NCI-H2171 treated with DMSO at 0.1 percent for 48 hours (cell line): ENCODE measurements at places on chromosomes 13 and 19.
A peak's percentile ranks its signal among the peaks of the same experiment; 100 is the strongest.

DNA sequence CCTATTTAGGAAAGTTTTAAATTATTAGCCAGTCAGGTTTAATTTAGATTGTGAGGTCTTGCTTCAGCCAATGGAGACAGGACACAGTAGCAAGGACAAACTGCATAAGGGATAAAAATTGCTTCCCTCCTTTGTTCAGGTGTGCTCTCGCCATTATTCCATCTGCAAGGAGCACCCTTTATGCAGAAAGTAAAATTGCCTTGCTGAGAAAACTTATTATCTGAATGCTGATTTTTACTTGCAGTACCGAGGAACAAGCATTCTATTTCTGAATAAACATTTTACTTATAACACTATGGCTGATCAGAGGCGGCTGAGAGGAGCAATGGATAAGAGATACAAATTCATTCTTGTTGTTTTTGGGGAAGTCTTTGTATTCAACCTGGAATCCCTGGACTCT, 8.0 kb downstream of the CYP4F22 start:
- DNase-seq = no peak

- DNase-seq = no peak
Observed at GRCh38 chr13:53126841-53127245, 98.2 kb downstream of the OLFM4 start.

- DNase-seq = no peak
Observed at GRCh38 chr13:42066542-42066941, 18.1 kb downstream of the DGKH start.

GRCh38 chr13:72122661-72123255, 255.8 kb upstream of the DACH1 start:
- no peak for DNase-seq

- peak; percentile 89 for DNase-seq
Observed at GRCh38 chr13:53141336-53141735, 112.7 kb downstream of the OLFM4 start.

DNA sequence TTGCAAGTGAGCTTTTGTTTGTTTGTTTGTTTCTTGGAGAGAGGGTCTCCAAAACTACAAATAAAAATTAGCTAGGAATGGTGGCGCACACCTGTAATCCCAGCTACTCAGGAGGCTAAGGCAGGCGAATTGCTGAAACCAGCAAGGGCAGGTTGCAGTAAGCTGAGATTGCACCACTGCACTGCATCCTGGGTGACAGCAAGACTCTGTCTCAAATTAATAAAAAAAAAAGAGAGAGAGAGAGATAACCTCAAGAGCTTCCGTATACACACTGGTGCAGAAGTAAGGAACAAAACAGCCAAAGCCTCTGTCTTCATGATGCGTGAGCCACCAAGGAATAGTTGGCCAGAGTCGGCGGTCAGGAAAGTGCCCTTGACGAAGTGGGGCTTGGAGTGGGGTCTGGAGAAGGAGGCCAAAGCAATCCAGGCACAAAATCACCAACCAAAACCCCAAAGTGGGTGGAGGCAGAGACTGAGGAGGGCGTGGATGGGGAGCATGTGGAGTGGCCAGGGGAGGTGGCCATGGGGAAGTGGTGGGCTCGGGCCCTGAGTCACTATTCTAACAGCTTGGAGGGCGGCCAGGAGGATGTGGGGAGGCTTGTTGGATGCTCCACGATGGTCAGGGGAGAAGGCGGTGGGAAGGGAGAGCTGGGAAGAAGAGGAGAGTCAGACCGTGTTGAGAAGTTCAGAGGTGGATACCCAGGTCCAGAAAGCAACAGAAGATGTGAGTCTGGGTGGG, 21.2 kb upstream of the TOMM40 start:
- no peak for DNase-seq

- DNase-seq = peak; percentile 54
Observed at GRCh38 chr19:15180451-15181390, 20.1 kb downstream of the NOTCH3 start.

DNA sequence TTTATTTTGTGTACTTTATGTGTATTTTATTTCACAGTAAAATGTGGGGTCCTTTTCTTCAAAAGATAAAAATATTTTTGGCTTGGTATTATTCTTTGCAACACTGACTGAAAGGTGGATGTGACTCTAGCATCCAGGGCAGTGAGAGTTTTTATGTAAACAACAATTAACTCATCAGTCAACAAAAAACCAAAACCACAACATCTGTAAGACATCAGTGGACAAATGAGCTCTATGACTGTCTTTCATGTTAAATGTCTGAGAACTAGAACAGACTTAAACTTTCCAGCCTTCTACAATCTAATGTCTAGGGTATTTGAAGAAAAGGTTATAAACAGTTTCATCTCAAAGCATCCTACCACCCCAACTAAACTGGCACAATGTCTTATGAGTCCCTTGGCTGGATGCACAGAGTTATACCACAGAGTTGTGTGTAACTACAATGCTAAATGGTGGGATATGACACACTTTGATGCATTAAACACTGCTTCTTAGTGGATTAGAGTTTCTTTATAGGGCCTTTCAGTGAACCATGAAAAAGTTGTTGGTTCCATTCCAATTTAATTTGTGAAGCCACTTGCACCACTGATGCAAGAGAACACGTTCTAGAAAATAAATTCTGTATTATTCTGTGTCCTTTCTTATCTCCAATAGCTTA, 544.2 kb upstream of the KLF12 start:
- no peak for DNase-seq

DNA sequence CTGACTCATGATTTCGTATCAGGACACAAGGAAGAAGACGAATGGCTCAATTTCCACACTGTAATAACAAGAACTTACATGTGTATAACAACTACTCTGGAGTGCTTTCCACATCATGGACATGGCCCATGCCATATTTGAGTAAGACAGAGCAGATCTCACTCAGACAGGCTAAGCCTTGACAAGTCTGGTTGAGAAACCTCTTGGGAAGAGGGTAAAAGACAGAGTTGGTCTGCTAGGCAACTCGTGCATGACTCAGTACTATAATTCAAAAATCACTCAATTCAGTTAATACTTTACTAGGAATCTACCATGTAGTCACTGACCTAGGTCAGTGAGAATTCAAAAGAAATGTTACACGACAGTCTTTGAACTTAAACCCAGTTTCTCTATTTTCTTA, 5.7 kb upstream of the THSD1 start:
- no peak for DNase-seq

GRCh38 chr19:1290703-1291651, 5.3 kb downstream of the EFNA2 start:
- DNase-seq = no peak

DNA sequence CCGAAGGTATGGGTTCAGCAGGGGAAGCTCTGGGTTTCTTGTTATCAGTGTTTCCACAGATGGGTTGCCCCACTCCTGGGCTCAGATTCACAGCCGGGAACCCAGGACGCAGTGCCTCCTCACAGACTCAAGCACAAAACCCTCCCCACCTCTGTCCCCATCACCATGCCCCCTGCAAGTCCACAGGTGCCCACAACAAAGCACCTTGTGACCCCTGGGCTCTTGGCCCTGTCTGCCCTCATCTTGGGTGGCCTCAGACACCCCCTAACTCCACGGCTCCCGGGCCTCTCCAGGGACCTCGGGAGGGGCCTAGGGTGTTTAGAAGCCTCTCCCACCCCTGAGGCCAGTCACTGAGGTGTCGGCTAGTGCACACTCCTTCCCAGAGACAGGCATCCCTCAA, 231.7 kb downstream of the TUBA3C start:
- DNase-seq = no peak

GRCh38 chr19:51418707-51419106, 1.3 kb upstream of the SIGLEC10 start:
- DNase-seq = no peak

- no peak for DNase-seq
Observed at GRCh38 chr19:38375098-38375493, 725 bp downstream of the PSMD8 start.
